Urinary bladder (tissue), 4 donors: ENCODE measurements at places on chromosomes 13 and 19. TPM values are rescaled to one million over a fixed set of nuclear protein-coding genes. Genes with fewer than 3 reads are reported as not detected.

The NCAN gene
- 0.42 TPM for total RNA-seq

The SLITRK5 gene
- total RNA-seq: 6.3 TPM

The CLDND2 gene
- total RNA-seq: not detected

The TMEM145 gene
- not detected for total RNA-seq

The NLRP4 gene
- total RNA-seq: not detected

The SIGLECL1 gene
- not detected for total RNA-seq

The KIR2DL3 gene
- total RNA-seq: not detected

The TEX101 gene
- not detected for total RNA-seq

The ERICH4 gene
- total RNA-seq: not detected

The FCHO1 gene
- 1.4 TPM for total RNA-seq

The CACNG8 gene
- total RNA-seq: 0.11 TPM

The TMEM150B gene
- total RNA-seq: 0.48 TPM

The ZNF260 gene
- total RNA-seq: 52.5 TPM

The SULT2A1 gene
- 0.90 TPM for total RNA-seq

The C19orf85 gene
- total RNA-seq: not detected

The ZNF208 gene
- 1.1 TPM for total RNA-seq

The PGLYRP2 gene
- total RNA-seq: not detected

The HS6ST3 gene
- total RNA-seq: 1.4 TPM

The KLK14 gene
- total RNA-seq: not detected

The RGL3 gene
- 2.5 TPM for total RNA-seq

The KLHL1 gene
- 0.26 TPM for total RNA-seq

The ADM5 gene
- total RNA-seq: 1.4 TPM

The CYP2A7 gene
- not detected for total RNA-seq

The ATP1A3 gene
- 0.37 TPM for total RNA-seq

The THSD1 gene
- 15.1 TPM for total RNA-seq

The MYO9B gene
- total RNA-seq: 24.0 TPM

The RNF113B gene
- not detected for total RNA-seq

The TUBB4A gene
- 2.5 TPM for total RNA-seq

The KIRREL2 gene
- not detected for total RNA-seq

The SLC5A5 gene
- not detected for total RNA-seq

The MBD3L4 gene
- total RNA-seq: not detected

The IGLON5 gene
- 0.21 TPM for total RNA-seq

The ZNF428 gene
- total RNA-seq: 27.4 TPM

The C13orf46 gene
- total RNA-seq: 0.85 TPM

The ZNF649 gene
- total RNA-seq: 16.6 TPM

The FCER2 gene
- 0.21 TPM for total RNA-seq

The OR7C1 gene
- total RNA-seq: not detected

The SIGLEC12 gene
- total RNA-seq: 0.11 TPM

The ADAMTS10 gene
- 44.3 TPM for total RNA-seq

The TTC9B gene
- total RNA-seq: 0.21 TPM

The CGB8 gene
- not detected for total RNA-seq

The TMEM190 gene
- not detected for total RNA-seq

The SIGLEC5 gene
- 0.32 TPM for total RNA-seq

The ACP7 gene
- total RNA-seq: 0.11 TPM

The PEX11G gene
- total RNA-seq: 1.6 TPM

The KDELR1 gene
- 68.7 TPM for total RNA-seq

The CPB2 gene
- not detected for total RNA-seq

The MBD3L3 gene
- not detected for total RNA-seq
